Memory B cell (primary cell): ENCODE measurements at places on chromosomes 5 and 9.

- no peak for DNase-seq
Observed at GRCh38 chr9:88523056-88523455, 11.9 kb upstream of the NXNL2 start.

DNA sequence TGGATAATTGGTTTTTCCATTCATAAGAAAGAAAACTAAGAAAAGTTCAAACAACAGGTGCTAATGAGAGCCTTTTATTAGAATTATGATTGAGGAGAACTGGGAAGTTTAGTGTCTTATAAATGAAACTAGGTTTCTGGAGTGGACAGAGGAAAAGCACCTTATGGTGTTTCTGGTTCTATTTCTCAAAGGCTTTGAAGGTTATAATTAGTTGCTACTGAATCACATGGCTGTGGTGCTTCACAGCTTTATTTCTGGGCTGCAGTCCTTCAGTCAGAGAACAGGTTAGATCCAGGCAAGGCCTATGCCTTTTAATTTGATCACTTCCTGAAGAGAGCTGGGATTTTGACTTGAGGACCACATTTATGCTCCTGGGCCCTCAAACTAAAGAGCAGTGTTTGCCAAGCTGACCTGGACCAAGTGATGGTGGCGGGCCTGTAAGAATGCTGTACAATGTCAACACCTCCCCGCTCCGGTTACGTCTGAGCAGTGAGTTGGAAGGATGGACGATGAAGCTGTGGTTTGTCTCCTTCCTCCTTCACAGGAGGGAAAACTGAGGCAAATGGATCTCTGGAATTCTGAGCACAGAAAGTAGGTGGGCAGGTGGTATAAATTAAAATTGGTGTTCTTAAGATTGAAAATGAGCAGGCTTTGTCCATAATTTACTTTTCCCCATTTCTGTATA, 56.0 kb downstream of the ZNF462 start:
- no peak for DNase-seq

- DNase-seq = no peak
Observed at GRCh38 chr5:84791138-84791537, 406.5 kb upstream of the EDIL3 start.

GRCh38 chr5:74870299-74871067, 4.3 kb upstream of the FAM169A start:
- no peak for DNase-seq

DNA sequence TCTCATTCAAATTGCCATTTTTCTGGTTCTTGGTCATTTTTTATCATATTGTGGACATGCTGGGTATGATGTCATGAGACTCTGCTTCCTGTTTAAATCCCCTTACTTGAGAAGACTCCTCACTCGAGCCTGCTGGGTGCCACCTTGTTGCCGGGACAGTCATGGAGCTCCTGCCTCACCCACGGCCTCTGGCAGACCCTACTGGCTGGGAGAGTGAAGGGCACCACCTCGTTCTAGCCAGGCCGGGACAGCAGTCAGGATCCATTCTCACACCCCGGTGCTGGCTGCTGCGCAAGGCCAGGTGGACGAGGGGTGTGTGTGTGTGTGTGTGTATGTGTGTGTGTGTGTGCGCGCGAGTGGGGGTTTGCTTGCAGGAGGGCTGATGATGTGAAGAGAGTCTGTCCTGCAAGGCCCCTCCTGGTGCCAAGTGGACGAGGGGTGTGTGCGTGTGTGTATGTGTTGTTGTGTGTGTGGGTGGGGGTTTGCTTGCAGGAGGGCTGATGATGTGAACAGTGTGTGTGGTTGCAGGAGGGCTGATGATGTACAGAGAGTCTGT, 4.4 kb downstream of the CEP72 start:
- no peak for DNase-seq

DNA sequence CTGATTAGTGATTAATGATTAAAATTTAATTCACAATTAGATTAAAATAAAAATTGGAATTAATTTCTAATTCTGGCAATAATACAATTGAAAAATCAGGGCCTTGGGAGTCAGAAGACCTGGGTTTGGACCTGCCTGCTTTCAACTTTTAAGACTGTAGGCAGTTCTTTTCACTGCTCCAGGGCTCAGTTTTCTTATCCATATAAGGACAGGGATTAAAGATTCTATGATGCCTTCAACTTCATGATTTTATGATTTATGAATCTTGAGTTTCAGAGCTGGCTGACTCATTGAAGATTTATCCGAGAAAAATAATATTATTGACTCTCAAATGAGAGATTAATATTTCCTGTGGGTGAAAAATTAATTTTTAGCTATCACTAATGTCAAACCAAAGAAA, 208.6 kb upstream of the ANKH start:
- DNase-seq = no peak

DNA sequence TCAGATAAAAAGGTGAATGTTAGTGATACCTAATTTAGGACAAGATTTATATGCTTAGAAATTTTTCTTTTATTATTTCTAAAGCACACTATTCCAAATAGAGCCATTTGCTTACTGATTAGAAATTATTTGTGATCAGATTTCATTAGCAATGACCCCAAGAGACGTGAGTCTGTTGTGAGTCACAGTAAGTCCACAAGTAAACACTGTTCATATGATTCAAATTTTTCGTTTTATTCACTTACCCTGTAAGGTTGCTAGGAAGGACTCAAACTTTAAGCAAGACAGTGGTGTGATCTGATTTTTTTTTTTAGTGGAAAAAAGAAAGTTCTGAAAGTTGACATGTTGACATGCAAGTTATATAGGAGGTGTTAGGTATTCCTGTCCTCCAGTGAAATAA, 1.2 kb downstream of the CARD6 start:
- no peak for DNase-seq

DNA sequence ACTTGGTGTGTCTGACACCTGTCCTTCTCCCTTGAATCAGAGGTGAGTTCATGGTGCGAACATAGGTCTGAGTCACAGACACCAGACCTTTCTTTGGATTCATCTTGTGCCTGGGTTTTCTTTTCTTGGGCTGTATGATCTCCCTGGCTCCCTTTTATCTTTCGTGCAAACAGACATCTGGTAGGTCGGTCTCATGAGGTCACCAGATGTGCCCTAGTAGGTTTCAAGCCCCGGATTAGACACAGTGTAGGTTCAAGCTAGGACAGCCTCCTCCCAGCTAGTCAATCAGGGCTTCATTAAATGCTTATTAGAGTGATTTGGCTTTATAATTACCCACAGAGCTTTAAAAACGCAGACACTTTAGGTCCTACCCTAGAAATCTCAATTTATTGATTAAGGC, 106.0 kb upstream of the MYO10 start:
- no peak for DNase-seq

GRCh38 chr9:21810388-21810787, 8.0 kb downstream of the MTAP start:
- no peak for DNase-seq

DNA sequence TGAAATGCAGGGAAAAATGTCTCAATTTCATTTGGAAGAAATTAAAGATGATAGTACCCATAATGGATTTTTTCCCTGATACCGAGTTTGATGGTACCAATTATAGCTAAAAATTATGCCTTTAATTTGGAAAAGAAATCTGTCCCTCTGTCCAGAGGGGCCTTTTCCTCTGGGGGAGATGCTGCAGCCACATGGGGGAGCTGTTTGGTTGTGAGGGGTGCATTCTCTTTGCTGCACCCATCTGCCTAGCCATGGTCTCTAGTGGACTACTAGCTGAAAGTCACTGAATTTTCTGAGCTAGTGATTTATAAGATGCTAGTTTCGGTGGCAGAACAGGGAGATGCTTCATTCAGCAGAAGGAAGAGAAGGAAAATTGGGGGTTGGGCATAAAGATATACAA, 9.6 kb downstream of the SEC61B start:
- DNase-seq = peak; percentile 35

DNA sequence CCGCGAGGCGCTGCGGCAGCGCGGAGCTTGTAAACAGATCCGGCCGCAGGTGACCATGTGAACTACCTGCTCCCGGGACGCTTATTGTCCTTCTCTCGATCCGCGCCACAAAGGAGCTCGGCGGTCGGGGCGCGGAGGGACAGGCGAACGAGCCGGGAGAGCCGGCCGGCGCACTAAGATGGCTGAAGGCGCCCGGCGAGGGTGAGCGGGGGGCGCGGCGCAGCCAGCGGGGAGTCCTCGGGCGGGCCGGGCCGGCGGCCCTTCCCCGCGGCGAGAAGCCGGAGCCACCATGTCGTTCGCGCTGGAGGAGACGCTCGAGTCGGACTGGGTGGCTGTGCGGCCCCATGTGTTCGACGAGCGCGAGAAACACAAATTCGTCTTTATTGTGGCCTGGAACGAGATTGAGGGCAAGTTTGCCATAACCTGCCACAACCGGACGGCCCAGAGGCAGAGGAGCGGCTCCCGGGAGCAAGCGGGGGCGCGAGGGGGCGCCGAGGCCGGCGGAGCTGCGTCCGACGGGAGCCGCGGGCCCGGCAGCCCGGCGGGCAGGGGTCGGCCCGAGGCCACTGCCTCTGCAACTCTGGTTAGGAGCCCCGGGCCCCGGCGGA, 535 bp downstream of the JMY start:
- DNase-seq = peak; percentile 37

DNA sequence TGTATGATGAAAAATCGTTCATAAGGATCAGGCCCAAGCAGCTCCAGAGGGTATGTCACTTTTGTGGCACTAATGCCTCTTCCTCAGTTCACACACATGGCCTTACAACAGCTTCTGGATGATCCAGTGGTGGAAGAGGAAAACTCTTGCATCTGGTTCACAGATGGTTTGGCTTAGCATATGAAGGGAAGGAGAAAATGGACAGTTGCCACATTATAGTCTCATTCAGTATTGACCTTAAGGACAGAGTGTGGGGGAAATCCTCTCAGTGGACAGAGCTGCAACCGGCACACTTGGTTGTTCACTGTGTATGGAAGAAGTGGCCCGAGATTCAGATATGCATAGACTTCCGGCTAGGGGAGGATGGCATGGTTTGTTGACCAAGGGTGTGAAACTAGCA, 22.8 kb downstream of the C9orf57 start:
- no peak for DNase-seq

DNA sequence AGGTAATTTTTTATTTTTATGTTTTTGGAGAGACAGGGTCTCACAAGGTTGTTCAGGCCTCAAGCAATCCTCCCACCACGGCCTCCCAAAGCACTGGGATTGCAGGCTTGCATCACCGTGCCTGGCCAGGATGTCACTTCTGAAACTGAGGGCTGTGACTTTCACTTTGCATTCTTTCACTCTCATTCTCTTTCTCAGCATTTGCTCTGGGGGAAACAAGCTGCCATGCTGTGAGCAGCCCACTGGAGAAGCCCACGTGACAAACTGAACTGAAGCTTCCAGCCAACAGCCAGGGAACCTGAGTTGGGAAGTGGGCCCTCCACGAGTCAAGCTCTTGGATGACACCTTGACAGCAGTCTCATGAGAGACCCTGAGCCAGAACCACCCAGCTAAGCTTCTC, 109.4 kb downstream of the C5orf15 start:
- no peak for DNase-seq

- no peak for DNase-seq
Observed at GRCh38 chr5:18236386-18236785, 602.1 kb downstream of the TAF11L14 start.

GRCh38 chr9:130263601-130264413, 1.8 kb upstream of the HMCN2 start:
- DNase-seq = no peak

DNA sequence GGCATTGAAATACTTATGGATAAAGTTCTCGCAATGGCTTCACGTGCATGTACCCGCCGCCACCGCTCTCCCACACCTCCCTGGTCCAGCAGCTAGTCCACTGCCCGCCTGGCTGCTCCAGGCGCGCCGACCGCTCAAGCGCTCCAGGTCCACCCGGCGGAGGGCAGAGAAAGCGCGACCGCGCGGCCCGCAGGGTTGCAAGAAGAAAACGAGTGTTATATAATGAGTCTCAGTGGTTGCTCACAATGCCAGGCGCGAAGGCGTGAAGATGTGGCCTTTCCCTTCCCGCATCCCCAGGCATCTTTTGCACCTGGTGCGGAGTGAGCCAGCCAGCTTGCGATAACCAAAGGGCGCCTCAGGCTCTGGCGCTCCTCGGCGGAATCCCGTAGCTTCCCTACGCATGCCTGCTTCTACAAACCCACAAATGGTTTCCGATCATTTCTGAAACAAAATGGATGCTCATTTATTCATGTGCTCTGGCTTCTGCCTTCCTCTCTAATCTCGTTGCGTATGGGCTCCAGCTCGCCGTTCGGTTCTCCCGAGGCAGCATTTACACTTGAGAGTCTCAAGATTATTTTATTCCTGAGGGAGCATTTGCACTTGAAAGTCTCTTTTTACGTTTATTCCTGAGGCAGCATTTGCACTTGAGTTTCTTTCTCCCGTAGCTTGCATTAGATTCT, 25.7 kb downstream of the CDKN2A start:
- DNase-seq = peak; percentile 20

DNA sequence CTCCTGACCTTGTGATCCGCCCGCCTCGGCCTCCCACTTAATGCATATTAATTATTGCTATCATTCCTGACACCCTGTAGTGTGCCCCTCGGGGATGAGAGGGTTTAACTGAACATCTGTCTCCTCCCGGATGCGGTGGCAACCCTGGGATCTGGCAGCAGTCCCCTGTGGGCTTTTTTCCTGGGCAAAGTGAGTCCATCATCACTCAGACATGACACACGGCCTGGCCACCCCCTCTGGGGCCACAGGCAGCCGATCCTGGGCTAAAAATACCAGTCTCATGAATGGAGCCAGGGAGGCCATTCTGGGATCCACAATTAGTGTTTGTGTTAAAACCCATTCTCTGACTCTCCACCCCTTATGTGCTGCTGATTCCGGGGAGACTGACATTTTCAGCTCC, 161.2 kb downstream of the RGS3 start:
- no peak for DNase-seq

- no peak for DNase-seq
Observed at GRCh38 chr5:151522226-151522625, 68.9 kb downstream of the FAT2 start.

DNA sequence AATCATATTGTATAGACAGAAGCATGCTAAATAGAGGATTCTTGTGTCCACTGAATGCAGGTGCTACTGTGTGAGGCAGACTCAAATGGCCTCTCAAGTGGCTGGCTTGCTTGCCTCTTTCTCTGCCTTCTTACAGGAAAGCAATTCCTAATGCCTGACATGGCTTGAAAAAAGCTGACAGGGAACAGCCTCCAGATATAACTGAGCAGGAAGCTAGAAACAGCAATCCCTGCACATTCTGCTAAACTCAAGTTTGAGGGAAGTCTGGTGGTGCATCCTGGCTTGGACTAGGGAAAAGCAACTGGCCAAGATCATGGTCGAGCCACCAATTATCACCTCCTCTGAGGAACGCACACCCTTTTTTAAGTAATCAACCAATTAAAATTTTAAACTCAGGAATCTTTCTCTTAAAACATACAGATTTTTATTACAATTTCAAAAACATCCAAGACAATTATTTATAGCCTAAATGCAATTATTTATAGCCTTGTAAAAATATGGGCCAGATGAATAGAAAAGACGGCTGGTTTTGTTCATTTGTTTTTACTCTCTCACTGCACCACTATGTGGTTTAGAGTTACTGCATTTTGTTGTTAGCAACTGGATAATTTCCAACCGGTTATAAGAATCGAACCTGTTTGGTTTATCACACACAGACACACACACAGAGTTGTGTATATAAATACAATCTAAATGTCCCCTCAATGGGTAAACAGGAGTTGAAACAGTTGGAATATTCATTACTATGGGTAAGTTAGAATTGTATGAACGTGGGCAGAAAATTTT, 290.9 kb upstream of the ANKRD55 start:
- DNase-seq = no peak
